Hematopoietic multipotent progenitor cell (in vitro differentiated cells): ENCODE measurements at places on chromosomes 13 and 19.

- no peak for DNase-seq
Observed at GRCh38 chr13:49498206-49498605, 2.5 kb downstream of the PHF11 start.

- no peak for DNase-seq
Observed at GRCh38 chr19:44607049-44607448, 6.3 kb upstream of the IGSF23 start.

GRCh38 chr13:33678906-33679657 is 138.9 kb upstream of the RFC3 start:
- DNase-seq = peak; percentile 59

DNA sequence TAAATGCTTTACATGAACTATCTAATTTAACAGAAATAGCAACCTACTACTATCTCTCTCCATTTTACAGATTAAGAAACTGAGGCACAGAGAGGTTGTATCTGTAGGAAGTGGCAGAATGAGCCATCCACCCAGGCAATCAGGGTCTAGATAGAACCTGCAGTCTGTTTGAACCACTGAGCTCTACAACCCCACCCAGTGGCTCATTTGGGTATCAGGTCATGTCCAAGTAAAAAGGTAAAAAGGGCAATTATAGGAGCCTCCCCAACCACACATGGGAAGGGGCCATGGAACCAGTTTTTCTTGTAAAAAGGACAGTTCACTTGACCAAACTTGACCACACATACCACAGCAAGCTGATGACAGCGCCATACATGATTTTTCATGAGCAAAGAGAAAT is 92.9 kb upstream of the SGCG start:
- DNase-seq = no peak

DNA sequence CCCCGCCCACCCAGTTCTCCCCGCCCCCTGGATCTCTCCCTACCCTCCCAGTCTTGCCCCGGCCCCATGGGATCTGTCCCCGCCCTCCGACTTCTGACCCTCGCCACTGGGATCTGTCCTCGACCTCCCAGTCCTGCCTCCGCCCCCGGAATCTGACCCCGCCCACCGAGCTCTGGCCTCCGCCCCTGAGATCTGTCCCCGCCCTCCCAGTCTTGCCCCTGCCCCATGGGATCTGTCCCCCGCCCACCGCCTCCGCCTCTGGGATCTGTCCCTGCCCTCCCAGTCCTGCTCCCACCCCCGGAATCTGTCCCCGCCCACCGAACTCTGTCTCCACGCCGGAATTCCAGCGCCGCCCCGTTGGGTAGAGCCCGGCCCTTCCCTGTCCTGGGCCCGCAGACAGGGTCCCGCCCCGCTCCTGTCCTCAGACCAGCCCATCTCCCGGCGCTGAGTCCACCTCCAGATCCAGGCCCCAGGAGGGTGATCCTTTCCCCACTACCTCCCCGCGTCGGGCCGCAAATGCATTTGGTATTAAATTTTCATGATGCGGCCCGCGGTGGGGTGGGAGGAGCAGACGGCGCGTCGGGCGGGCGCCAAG is 1.5 kb upstream of the SLC17A7 start:
- DNase-seq = no peak

GRCh38 chr19:10586396-10586795 is 716 bp downstream of the AP1M2 start:
- DNase-seq = no peak

DNA sequence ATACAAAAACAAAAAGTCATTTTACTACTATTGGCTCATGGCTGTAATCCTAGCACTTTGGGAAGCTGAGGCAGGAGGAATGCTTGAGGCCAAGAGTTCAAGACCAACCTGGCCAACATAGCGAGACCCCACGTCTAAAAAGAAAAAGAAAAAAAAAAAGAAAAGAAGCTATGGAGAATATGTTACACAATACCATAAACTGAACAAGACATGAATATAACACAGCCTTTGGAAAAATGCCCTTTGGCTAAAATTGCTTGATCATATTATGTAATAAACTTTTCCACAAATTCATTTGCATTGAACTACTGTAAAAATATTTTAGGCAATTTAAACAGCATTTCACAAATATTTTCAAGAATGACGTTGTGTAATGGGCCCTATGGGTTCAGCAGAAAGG is 3.7 kb upstream of the ZNF415 start:
- DNase-seq = no peak

DNA sequence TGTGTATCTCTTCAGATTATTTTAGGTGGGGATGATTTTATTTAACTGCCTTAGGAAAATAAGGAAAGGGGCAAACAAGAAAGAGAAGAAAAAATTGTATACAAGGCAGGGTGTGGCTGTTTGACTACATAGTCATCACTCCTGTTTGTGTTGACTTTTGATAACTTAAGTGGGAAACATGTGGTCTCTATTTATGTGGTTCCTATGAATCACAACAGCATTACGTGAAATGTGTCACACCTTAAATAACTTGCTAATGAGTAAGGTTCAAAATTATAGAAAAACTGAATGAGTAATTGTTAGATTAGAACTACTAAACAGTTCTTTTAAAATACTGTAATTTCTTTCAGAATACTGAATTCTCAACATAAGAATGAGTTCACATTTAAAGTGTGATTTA is 69.3 kb downstream of the LMO7 start:
- no peak for DNase-seq

GRCh38 chr19:35455616-35456201 is 7.7 kb downstream of the FFAR2 start:
- no peak for DNase-seq

DNA sequence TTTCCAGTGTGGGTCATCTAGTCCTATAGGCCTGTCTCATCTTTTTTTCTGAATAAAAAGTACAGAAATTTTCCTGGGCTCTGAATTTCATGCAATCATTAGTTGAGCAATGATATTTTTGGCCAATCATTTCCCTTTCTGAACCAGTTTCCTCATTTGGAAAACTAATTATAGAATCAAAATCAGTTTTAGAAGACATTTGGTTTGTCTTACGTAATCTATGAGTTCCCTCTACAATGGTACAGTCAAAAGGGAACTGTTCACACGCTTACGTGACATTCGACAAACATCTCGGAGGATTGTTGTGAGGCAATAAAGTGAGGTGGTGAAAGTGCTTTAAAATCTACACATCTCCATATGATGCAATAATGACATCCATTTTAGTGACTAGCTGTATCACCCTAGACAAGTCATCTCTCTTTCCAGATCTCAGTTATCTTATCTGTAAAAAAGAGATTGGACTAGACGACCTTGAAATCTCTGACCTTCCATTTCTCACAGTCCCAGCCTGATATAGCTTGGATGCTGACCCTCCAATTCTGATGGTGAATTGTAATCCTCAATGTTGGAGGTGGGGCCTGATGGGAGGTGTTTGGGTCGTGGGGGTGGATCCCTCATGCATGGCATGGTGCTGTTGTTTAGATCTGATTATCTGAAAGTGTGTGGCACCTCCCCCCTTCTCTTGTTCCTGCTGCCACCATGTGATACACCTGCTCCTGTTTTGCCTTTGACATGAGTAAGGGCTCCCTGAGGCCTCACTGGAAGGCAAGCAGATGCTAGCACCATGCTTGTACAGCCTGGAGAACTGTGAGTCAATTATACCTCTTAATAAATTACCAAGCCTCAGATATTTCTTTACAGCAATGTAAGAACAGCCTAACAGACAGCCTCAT is 26.7 kb downstream of the FLT1 start:
- DNase-seq = peak; percentile 72

DNA sequence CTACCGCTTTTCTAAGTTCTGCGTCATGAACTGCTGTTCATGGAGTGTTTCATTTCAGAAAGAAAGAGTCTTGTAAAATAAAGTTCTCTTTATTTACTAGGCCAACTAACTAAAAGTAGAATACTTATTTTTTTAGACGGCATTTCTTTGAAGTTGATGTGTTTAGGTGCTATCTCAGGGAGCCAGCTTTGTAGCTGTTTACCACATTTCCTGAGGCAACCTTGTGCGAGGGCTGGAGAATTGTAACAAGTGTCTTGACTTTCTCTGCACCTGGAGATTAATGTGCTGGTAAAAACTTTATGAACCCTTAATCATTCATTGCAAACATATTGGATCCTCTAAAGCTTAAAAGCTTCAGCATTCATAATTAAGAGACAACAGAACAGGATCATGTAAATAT is 229.3 kb downstream of the GPC6 start:
- DNase-seq = no peak

DNA sequence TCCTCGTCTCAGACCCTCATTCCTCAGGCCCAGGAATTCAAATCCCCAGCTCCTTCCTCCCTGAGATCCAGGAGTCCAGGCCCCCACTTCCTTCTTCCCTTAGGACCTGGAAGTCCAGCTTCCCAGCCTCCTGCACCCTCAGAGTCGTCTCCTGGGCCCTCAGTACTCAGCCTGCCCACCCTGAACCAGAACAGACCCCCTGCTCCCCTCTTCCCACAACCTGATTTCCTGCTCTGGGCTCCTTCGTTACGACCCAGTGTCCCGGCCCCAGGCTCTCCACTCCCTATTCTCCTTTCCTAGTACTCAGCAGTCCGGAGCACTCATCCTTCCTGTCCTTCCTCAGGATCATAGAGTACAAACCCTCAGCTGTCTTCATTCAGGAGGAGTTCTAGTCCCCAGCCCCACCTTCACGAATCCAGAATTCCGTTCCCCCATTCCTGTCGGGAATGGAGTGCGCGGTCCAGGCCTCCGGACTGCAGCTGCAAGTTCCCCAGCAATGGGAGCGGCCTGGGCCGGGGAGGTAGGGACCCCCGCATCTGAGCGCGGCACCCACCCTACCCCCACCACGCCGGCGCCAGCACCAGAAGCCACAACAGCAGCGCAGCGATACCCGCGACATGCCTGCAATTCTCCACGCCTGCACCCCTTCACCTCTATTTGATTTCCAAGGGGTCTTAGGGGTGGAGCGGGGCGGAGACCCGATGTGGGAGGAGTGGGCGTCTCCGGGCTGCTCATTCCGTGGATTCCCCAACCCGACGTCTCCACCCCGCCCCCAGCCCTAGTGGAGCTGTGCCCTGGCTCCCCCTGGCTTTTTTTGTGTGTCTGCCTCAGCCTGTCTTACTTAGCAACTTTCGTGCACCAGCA is 12.7 kb downstream of the EGLN2 start:
- DNase-seq = no peak

DNA sequence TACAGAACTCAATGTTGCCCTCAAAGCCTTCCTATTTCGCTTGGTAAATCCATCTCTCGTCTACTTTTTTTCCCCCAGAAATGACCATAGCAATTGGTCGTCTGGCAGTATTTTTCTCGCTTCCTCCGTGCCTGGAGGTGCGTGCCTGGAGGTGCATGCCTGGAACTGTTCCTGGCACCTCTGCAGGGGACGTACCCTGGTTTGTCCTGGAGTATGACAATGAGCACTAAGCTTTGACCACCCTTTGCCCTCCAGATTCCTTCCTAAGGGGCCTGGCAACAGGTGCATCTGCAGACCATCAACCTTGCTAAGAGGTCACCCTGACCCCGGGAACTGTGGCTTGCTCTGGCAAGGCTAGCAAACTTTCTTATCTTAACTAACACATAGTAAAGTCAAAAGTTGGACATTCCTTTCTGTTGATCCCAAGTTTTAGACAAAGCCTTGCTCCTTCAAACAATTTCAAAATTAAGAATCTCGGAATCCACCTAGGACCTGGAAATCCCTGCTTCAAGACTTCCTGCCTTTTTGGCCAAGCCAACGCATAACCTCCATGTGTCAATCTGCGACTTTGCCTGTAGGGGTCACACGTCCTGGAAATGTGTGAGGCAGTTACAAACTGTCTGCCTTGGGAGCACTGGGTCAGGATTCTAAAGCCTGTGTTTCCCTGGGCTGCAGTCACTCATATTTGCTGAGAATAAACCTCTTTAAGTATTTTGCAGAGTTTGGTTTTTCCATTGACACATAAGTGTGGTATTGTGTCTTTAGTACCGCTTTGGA is 28.8 kb upstream of the TUBGCP3 start:
- DNase-seq = no peak

DNA sequence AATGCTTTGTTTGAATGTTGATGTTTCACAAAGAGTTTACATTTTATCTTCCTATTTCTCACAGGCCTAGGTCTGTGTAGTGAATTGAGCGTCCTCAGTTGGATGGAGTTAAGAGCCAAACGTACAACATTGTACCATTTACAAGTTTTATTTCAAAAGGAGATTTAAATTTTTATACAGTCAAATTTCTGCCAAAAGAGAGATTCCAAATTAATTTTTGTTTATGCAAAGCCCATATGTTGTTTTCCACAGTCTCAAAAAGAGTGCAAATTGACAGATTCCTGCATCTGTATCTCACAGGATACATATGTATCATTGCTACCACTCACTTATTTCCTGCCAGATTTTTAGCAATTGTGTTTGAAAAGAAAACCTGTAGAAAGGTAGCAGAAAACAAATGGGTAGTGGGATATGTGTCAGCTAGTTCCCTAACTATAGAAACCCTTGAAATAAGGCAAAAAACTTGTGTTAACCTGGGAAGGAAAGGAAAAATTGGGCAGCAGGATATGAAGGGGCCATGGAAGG is 46.1 kb downstream of the DGKH start:
- DNase-seq = peak; percentile 8

DNA sequence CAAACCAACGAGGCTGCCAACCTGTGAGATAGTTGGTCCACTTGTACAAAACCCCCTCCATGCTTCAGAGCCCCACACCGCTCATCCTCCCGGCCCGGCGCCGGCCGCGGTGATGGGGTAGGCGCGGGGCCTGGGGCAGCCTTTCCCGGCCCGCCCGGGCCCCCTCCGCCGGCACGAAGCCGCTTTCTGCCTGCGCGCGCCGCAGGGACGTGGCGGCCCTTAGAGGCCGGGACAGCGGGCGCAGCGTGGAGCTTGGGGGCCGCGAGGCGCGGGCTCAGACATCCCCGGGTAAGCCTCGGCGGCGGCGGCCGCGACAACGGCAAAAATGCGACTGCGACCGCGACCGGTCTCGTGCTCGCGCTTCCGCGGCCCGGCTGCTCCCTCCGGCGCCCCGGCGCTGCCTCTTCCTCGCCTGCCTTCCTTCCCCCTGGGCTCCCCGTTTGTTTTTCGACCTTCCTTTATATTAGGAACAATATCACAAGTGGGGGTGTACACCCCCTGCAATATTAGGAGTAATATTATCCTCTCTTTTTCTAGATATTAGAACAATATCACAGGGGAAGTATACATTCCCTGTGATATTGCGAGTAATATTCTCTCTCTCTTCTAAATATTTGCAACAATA is 53.9 kb upstream of the CEACAM21 start:
- peak; percentile 42 for DNase-seq

DNA sequence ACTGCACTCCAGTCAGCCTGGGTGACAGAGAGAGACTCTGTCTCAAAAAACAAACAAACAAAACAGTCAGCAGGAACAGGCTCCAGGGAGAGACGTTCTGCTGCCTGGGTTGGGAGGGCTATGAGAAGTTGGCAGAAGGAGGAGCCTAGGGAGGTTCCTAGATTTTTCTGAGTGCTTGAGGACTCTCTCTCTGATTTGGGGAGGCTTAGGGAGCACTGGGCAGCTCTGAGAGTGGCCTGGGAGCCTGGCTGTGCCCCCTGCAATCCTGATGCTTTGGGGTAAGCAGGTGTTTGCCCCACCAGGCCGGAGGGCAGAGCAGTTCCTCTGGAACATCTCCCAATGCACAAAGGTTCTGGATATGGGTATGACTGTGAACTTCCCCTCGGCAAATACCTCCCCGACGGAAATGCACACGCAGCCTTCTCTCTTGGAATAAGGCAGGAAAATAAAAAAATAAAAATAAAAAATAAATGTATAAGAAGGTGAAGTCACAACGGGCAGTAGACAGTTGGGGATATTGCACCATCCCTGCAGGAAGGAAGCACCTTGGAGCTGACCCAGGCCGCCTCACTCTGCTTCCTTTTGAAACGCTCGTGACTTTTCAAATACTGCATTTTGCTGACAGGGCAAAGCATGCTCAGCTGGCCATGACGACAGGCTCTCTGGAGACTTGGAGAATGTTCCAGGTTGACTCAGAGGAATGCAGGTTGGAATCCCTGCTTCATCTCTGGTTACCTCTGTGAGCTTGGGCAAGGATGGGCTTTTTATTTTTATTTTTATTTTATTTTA is 26.5 kb upstream of the HOMER3 start:
- no peak for DNase-seq
